ENCODE measurements at places on chromosomes 4 and X.

DNA sequence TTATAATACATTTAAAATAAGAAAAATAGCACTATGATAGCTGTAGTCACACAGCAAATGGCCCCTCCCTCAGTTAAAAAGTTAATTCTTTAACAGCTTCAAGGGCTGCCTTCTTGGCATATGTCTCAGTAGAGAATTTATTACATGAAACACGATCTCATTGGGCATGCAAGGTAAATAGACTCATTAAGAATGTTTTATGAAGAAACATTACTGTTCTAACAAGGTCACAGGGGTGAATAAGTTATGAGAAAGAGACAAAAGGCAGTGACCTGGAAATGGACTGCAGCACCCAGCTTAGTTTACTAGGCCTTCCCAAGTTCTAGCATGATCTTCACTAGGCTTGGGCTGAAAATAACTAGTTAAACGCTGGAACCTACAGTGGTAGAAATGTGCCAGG is 277.7 kb downstream of the NR3C2 start:
- no peak for DNase-seq

DNA sequence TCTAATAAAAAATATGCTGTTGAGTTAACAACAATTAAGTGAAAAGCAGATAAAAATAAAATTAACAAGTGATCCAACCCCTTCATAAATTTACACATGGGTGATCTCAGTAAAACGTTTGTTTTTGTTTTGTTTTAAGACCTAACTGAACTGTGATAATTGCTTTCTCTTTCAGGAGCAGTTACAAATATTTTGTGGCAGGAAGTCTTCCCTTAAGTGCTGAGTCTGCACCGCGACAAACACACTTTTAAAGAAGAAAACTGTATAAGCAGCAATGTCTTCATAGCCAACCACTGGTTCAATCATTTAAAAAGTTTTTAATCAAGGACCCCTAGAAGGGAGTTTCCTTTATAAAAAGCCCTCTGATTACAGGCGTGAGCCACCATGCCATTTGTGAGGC is 53.7 kb upstream of the NFKB1 start:
- no peak for DNase-seq

DNA sequence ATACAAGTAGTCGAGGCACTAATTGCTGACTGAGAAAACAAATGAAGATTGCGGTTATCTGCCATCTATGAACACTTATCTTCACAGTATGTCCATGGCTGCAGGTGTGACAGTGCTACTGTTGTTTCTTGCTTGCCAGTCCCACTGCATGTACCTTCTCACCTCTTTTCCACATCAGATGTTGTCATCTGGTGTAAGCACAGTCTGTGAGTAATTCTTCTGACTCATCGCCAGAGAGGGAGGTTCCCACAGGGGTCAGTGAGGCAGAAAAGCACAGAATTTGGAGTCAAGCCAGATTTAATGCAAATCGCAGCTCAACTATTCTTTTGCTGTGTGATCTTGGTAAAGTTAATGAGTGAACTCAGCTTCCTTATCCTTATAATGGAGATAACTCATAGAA is 144.4 kb downstream of the GLRA2 start:
- no peak for DNase-seq

DNA sequence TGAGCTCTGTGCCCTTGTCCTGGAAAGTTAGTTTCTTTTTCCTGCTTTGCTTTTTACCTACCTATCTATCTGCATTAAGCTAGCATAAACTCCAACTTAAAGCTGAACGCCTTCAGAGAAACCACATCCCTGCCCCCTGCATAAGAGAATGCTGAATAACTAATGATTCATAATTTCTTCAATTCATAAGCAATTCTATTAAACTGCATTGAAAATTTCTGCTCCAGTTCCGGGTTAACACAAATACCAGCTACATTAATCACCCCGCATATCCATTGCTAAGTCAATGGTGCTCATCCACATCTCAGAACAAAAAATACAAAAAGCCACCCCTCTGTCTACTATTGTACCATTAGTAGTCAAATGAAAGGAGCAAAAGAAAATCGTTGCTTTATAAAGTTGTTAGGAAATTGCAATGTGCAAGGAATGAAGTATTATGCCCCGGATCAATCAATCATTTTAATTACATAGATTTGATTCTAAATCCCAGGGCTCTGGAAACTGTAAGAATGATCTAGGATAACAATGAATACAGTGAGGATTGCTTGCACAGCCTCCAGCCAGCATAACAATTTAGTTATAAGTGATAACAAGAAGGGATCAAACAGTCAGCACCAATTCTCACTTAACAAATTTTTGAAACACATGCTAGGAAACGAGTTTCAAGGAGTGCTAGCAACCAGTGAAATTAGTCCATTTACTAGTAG is 106.8 kb downstream of the ELOVL6 start:
- no peak for DNase-seq

DNA sequence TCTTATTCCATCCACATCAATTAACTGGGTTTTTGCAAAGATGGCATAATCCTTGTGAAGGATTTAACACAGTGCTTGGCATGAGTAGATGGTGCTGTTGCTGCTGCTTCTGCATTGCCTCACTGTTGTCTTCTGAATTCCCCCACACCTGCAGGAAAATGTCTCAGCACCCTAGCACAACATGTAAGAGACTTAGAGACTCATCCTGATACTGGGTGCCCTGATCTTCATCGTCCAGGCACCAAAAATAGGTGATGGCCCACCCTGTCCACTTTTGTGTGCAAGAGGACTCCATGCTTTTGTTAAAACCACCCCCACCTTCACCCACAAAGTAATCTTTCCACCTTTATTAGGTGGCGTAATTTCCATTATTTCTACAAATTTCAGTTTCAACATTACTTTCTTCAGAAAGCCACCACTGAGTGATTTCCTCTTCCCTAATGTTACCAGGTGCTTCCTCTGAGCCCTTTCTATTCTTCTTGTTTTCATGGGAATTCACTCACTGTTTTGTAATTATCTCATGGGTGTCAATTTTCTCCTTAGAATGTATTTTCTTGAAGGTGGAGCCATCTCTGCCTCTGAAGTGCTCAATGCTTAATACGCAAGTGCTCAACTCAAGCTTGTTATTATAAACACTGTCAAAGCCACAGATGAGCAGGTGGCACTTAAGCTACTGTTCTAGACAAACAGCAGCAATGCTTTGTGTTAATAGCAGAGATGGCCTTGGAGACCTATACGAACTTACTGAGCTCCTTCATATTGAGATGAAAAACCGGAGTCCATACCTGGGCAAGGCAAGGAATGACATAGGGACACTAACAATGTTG is 89.5 kb downstream of the HS3ST1 start:
- DNase-seq, result no peak

DNA sequence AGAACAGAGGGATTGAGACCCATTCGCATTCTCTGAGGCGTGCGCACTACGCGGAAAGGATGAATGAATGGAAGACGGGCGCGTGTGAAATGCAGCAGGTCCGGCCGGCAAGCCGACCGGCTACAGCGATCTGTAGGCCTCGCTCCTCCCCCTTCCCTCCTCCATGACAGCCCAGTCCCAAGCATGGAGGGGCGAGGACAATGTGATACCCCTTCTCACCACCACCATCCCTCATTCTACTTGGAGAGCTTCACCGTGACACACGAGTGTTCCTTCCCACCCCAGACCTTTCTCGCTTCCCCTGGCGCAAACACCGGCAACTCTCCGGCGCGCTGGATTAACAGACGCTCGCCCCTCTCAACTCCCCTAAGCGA is 815 bp downstream of the EIF4E start:
- DNase-seq, result peak; percentile 87

GRCh38 chr4:145815027-145815612 is 123.5 kb downstream of the ZNF827 start:
- DNase-seq, result no peak

DNA sequence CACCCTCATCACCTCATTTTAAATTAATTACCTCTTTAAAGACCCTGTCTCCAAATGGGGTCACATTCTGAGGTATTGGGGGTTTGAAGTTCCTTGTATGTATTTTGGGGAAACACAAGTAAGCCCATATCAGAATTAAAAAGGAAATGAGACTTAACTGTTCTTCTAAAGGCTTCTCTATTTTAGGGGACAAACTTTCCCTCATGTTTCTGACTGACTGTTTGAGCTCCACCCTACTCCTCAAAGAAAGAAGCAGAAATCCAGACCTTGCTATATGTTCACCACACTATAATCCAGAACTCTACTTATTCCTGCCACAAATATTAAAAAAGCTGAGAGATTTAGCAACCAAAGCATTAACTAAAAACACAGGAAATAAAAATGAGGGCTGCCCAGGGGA is 258.8 kb downstream of the ARHGAP24 start:
- no peak for DNase-seq

- no peak for DNase-seq
Observed at GRCh38 chr4:71260544-71260943, 78.3 kb upstream of the SLC4A4 start.

DNA sequence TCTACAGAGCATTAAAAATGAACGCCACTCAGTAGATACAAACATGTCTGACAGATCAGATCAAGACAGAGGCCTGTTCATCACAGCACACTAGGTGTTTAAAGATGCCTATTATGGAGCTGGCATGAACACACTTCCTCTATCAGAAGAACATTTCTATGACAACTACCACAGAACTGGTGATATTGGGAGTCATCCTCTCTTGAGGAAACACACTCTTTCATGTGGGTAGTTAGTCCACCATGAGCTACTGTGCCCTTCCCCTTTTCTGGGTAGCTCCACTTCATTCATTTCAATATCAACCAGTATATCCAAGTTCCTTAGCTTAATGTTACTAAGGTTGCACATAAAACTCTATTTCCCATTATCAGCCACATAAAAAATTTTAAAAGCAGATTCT is 46.7 kb downstream of the MAOB start:
- no peak for DNase-seq

All from SK-N-DZ (cell line).